ENCODE measurements at places on chromosomes 7 and 10. TPM values are rescaled to one million over a fixed set of nuclear protein-coding genes. Genes with fewer than 3 reads are reported as not detected.

The CHAT gene
- total RNA-seq: not detected

The HOXA11 gene
- 8.9 TPM for total RNA-seq

The BAZ1B gene
- 33.5 TPM for total RNA-seq

DNA sequence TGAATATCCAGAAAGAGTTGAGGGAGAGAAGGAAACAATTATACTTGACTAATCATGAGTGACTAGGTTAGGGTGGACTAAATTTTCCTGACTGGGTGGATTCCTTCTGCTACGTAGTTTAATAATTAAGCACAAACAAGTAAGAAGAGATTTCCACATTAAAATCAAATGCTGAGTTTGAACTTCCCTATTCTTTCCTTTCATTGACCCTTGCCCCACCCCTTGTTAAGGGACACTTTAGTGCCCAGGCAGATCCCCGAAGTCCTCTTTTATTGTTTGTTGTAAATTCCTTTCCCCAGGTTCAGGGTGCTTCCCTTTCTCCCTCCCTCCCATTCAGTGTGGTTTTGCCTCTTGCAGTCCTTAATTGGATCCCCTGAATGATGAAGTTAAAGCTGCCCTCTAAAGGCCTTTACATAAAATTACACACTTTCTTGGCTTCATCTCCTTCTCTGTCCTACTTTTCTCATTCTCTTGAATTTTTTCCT is 8.8 kb upstream of the SPAM1 start:
- DNase-seq: peak; percentile 33
- no peak overlapping the region for H3K4me3 ChIP-seq
- no peaks in the 10 kb centered on the region for H3K36me3 ChIP-seq

DNA sequence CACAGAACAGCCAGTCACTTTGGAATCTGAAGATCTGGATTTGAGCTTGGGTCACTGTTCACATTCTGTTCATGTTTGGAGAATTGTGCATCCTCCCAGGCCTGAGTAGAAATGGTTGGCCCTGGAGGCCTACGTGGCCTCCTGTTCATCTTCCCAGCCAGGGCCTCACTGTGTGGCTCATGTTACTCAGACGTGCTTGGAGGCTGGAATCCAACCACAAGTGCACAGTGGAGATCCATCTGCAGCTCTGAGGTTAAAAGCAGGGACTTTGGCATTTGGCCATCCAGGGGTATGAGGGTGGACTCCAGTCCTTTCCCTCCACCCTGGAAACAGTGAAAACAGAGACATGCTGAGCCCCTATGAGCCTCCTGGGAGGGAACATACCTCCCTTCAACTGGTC is 709.0 kb upstream of the IGFBP3 start:
- H3K27ac ChIP-seq: no peak overlapping the region
- H3K4me1 ChIP-seq: no peaks in the 10 kb centered on the region
- DNase-seq: no peak
- no peak overlapping the region for H3K4me3 ChIP-seq
- H3K27me3 ChIP-seq: no peaks in the 10 kb centered on the region
- no peaks in the 10 kb centered on the region for H3K36me3 ChIP-seq

DNA sequence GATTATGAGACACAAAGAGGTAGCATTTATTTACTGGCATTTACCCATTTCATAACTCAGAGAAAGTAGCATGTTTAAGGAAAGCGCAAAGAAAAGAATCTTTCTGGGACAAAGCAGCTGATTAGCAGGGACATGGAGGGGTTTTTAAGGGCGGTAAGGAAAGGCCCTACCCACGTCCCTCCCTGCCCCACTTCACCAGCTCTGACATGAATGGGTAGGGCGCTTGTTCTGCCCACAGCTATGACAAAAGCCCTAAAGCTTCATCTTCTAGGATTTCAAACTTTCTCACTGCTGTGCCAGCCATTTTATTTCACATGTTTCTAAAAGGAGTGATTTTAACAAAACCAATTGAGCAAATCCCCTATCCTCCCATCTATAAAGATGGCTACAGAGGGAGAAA is 406.9 kb upstream of the KLF6 start:
- no peaks in the 10 kb centered on the region for H3K27me3 ChIP-seq
- DNase-seq: no peak
- H3K27ac ChIP-seq: no peak overlapping the region
- peaks cover under 1% of the 10 kb centered on the region for H3K4me1 ChIP-seq
- no peak overlapping the region for H3K4me3 ChIP-seq

DNA sequence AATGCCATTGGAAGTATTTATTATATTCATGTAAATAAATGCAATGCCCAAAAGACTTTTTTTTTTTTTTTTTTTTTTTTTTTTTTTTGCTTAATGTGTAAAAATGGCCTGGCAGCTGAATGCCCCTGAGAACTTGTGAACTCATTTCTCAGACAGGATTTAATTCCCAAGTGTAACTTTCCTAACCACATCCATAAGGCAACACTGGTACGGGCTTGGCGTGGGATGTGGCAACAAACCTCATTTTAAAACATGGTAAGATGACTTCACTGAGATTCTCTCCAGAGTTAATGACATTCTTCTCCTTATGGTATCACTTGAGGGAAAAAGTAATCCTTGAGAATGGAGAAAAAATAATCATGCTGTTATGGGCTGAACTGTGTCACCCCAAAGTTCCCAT is 150.4 kb downstream of the DGKI start:
- no peak for DNase-seq
- H3K36me3 ChIP-seq: no peaks in the 10 kb centered on the region
- no peaks in the 10 kb centered on the region for H3K4me1 ChIP-seq
- H3K27ac ChIP-seq: no peak overlapping the region

DNA sequence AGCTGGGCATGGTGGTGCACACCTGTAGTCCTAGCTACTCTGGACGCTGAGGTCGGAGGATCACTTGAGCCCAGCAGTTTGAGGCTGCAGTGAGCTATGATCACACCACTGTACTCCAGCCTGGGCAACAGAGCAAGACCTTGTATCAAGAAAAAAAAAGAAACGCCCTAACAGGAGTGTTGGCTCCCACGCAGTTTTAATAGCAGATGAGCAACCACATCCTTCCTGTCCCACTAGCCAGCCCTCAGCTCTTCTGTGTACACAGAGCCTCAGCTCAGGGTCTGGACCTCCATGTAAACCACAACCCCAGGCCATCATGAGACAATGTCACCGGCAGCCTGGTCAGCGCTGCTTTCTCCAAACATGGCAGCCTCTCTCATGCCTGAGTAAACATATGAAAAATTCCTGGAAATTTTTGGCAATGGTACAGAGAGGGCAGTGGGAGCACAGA is 108.2 kb downstream of the PIP4K2A start:
- H3K4me3 ChIP-seq: no peak overlapping the region
- H3K27ac ChIP-seq: peak overlapping the region; percentile 46
- H3K27me3 ChIP-seq: no peaks in the 10 kb centered on the region
- DNase-seq: peak; percentile 56
- H3K36me3 ChIP-seq: no peaks in the 10 kb centered on the region
- H3K4me1 ChIP-seq: no peaks in the 10 kb centered on the region

DNA sequence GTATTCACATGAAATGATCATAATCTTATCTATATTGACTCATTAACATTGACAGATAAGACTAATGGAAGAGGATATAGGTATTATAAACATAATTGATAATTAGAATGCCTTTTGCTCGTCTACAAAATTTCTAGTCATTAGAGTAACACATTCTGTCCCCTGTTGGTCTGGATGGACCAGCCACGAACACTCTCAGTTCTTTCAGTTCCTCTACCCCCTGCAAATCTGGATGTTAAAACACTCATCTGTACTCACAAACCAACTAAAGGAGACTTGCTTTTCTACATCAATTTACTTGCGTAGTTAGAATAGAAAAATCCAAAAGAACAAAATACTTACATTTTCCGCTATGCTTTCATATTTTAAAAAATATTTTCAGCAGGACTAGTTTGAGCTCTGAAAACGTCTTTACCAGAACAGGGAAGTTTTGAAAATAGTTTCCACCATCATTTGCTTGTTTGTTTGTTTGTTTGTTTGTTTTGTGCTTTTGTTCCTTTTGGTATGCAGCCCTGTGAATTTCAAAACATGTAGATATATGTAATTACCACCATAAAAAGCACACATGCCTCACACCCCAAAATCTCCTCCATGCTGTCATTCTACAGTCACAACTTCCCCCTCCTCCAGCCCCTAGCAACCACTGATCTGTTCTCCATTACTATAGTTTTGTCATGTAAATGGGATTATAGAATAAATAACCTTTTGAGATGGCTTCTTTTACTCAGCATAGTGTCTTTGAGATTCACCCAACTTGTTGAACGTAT is 103.8 kb downstream of the FZD1 start:
- no peak overlapping the region for H3K27ac ChIP-seq
- no peaks in the 10 kb centered on the region for H3K27me3 ChIP-seq
- H3K4me3 ChIP-seq: no peak overlapping the region
- no peak for DNase-seq
- no peaks in the 10 kb centered on the region for H3K36me3 ChIP-seq
- H3K4me1 ChIP-seq: no peaks in the 10 kb centered on the region
